ENCODE measurements at places on chromosomes 7 and 10.

DNA sequence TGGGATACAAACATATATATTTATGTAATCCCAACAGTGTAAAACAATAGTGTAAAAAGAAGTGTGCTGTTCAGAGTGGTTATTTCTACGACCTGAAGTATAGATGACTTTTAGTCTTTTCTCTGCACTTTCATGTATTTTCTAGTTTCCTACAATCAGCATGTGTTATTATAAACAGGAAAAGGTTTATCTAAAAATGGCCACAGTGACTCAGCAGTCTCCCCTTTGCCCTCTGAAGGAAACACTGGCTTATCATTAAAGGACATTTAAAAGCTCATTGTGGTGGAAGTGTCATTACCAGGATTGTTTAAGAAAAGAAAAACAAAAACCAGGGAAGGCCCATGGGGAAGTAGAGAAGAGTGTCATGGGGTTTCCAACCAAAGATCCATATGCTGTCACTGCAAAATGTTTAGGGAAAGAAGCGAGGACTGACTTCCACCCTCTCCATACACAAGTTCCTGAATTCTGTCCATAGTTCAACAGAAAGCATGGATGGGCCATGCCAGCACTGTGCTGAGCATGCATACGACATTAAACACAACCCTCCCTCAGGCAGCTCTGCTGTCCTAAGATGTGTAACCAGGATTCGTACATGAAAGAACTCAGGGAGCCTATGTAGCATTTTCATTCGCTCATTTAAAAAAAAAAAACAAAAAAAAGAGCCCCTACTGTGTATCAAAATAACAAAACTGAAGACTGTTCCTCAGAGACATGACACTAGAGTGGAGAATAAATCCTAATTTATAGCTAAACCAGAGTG, 10.2 kb downstream of the CYREN start:
- no peak for DNase-seq

GRCh38 chr7:6026820-6027311, 4.3 kb upstream of the ANKRD61 start:
- no peak for DNase-seq

- DNase-seq, result no peak
Measured at GRCh38 chr7:157014635-157015555, 4.4 kb upstream of the MNX1 start.

GRCh38 chr7:26858241-26858715, 6.1 kb downstream of the SKAP2 start:
- no peak for DNase-seq

GRCh38 chr7:122577449-122578003, 121.4 kb downstream of the RNF133 start:
- no peak for DNase-seq

GRCh38 chr10:71504168-71504567, 107.4 kb downstream of the CDH23 start:
- DNase-seq, result no peak
